ENCODE measurements at places on chromosomes 2 and 18.

- no peak for DNase-seq
These were observed 79.6 kb downstream of the TEX51 start for GRCh38 chr2:126978333-126978732.

- no peak for DNase-seq
These were observed 378.9 kb downstream of the GRB14 start for GRCh38 chr2:164242409-164242808.

GRCh38 chr2:237293978-237294377 is 120.0 kb downstream of the COL6A3 start:
- no peak for DNase-seq

DNA sequence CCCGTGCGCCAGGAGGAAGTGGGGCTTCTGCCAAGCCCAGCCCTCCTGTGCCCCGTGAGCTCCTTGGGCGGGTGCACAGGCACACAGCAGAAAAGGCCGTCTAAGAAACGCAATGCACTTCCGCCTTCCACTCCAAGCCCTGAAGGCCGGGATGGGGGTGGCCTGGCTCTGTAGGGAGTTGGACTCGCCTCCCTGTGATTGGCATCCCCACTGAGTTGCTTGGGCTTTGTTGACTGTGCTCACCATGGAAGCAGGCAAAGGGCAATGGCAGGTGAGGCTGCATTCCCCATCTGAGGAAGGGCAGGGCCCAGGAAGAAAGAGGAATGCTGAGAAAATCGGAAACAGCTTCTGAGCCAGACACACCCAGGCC is 66.8 kb downstream of the CRACDL start:
- no peak for DNase-seq

DNA sequence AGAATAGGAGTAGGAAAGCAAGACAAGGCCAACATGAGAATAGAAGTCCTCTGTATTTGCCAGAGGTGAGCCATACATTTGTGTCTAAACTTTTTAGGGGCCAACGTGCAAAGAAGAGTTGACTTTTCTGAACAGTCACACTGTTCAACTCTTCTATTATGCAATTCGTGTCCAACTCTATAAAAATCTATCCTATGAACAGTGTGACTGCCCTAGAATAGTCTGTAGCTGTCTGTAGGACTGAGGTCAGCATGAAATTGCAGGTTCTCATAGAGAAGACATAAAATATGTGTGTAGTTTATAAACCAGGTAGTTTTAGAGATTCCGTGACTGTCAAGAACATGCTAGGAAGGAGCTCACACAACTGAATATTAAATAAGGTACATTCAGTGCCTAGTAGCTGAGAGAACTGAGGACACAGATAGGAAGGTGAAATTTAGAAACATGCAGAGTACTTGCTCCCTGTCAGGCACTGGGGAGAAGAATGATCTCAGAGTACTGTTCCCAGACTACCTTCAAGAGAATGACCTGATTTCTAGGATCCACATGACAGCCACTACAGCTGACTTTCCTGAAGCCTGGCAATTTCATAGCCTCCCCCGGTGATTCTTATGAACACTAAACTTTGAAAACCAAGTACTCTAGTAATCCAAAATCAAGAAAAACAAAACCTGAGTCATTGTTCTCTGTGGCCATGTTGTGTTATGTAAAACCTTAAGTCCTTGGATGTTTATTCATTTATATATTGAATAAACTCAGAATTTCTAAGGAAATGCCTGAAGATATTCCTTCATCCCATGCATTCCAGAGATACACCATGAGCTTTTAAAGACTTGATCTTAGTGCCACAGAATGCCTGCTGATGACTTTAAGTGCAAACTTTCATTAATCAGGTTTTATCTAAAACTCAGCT is 201.5 kb upstream of the BOD1L2 start:
- DNase-seq: no peak

DNA sequence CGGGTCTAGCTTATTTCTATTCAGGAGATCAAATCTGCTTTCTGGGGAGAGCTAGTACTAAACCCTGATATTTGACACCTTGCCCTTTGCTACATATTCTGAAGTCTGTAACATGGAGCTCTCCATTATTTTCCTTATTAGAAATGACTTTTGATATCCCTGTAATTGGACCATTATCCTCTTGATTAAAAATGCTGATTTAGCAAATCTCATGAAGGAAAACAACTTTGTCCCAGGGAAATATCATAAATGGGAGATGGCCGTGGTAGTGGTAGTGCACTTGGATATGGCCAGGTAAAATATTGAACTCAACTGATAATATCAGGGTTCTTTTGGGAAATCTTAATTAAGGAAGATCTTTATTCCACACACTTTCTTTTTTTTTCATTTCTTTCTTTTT is 326.5 kb downstream of the RPRM start:
- no peak for DNase-seq
